ENCODE measurements at places on chromosomes 7 and 10. TPM values are rescaled to one million over a fixed set of nuclear protein-coding genes. Genes with fewer than 3 reads are reported as not detected.
A peak's percentile ranks its signal among the peaks of the same experiment; 100 is the strongest.

GRCh38 chr7:44388089-44388970 is 62.9 kb upstream of the CAMK2B start:
- H3K4me3 ChIP-seq, result no peak overlapping the region
- no peak overlapping the region for H3K27ac ChIP-seq
- no peak for DNase-seq
- H3K27me3 ChIP-seq, result no peaks in the 10 kb centered on the region
- H3K36me3 ChIP-seq, result peaks cover 18% of the 10 kb centered on the region

- H3K4me1 ChIP-seq, result peaks cover 11% of the 10 kb centered on the region
- H3K4me3 ChIP-seq, result no peak overlapping the region
- no peak overlapping the region for H3K27ac ChIP-seq
- no peaks in the 10 kb centered on the region for H3K36me3 ChIP-seq
- no peak for DNase-seq
Measured at GRCh38 chr7:70719125-70719524, 412.8 kb upstream of the GALNT17 start.

DNA sequence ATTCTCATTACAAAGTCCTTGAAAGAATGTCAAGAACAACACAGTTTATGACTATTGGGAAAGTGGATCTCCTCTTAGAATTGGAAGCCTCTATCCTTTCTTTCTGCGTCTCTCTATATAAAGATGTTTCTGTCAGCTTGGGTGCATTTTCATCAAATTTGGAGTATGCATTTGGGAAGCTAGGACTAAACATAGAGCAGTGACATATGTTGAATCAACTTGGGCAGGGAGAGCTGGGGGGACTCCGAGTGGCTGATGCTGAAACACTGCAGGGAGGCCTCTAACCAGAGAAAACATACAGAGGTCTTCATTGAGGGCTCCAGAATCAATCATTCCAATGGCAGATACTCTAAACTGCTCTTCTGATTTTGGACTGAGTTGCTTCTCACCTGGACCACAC is 147.4 kb downstream of the PDE1C start:
- H3K27me3 ChIP-seq, result no peaks in the 10 kb centered on the region
- H3K4me3 ChIP-seq, result no peak overlapping the region
- no peak for DNase-seq
- H3K27ac ChIP-seq, result no peak overlapping the region
- no peaks in the 10 kb centered on the region for H3K4me1 ChIP-seq

DNA sequence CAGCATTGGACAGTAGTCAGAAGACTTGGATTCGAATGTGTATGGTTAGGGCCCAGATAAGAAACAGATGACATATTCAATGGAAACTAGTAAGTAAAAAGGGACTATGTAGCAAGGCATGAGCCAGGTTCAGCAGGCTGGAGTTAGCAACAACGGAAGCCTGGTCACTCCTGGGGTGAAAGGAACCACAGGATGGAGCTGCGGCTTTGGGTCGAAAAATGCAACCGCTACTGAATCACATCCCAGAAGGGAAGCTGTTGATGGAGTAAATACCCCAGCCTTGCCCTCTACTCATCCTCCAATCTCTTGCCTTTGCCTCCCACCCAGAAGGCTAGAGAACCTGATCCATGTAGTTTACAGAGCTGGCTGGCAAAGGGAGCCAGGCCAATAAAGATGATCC is 37.5 kb upstream of the EGR2 start:
- peaks cover 4% of the 10 kb centered on the region for H3K36me3 ChIP-seq
- peak; percentile 33 for DNase-seq
- H3K4me3 ChIP-seq, result no peak overlapping the region
- H3K27ac ChIP-seq, result peak overlapping the region; percentile 22
- peaks cover 58% of the 10 kb centered on the region for H3K4me1 ChIP-seq

HACD1 gene
- total RNA-seq, result 0.69 TPM

DNA sequence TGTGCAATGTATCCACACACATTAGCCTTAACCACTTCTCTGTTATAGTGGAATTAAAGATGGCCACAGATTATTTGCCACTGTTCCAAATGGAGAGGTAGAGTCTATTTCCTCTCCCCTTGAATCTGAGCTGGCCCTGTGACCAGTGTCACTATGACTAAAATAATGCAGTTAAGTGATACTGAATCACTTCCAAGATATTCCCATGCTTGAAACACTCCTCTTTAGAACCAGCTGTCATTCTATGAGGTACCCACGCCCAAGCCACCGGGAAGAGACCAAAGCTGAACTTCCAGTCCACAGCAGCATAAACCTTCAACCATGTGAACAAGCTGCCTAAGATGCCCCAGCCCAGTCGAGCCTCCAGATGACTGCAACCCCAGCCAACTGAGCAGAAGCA is 2.1 kb upstream of the DHX32 start:
- DNase-seq, result no peak
- no peak overlapping the region for H3K27ac ChIP-seq
- no peak overlapping the region for H3K4me3 ChIP-seq
- H3K4me1 ChIP-seq, result no peaks in the 10 kb centered on the region
- no peaks in the 10 kb centered on the region for H3K36me3 ChIP-seq

MACC1 gene
- 0.22 TPM for total RNA-seq

GRCh38 chr7:92569137-92569536 is 21.1 kb downstream of the FAM133B start:
- H3K4me3 ChIP-seq, result no peak overlapping the region
- H3K36me3 ChIP-seq, result peaks cover 36% of the 10 kb centered on the region
- H3K27ac ChIP-seq, result no peak overlapping the region

VPS37D gene
- total RNA-seq, result not detected

GRCh38 chr10:11197266-11197712 is 179.6 kb downstream of the CELF2 start:
- no peak overlapping the region for H3K4me3 ChIP-seq
- H3K4me1 ChIP-seq, result peaks cover 93% of the 10 kb centered on the region
- H3K27ac ChIP-seq, result no peak overlapping the region
- no peaks in the 10 kb centered on the region for H3K27me3 ChIP-seq
- no peak for DNase-seq
- peaks cover 91% of the 10 kb centered on the region for H3K36me3 ChIP-seq

GRCh38 chr10:103911021-103911459 is 6.9 kb downstream of the STN1 start:
- DNase-seq, result peak; percentile 77
- H3K4me3 ChIP-seq, result peak overlapping the region; percentile 75
- H3K27ac ChIP-seq, result peak overlapping the region; percentile 98
- H3K27me3 ChIP-seq, result no peaks in the 10 kb centered on the region
- H3K36me3 ChIP-seq, result peaks cover 65% of the 10 kb centered on the region

Measured in activated CD4-positive, alpha-beta T cell treated with anti-CD3 and anti-CD28 coated beads, Interleukin-2, amount 10 ng/mL, durations not matched to agents 7 days and 5 days (primary cell).